ENCODE measurements at places on chromosomes 6 and 20.

DNA sequence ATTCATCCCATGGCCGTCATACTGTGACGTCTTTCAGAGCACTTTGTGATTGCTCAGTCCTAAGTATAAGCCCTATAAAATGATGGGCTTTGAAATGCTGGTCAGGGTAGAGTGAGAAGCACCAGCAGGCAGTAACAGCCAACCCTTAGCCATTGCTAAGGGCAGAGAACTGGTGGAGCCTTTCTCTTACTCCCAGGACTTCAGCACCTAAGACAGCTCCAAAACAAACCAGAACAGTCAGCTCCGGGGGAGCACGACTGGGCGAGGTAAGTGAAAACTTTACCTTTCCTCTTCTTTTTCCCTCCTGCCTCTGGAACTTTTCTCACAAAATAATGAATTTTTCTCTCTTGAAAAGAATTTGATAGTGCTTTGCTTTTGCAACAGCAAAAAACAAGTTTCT, at the start of gene VIP:
Gene VIP (plus strand): TSS at position 104 of the 400 bp plus-strand sequence. CDS start 1,381 bp downstream, outside the sequence.
- DNase-seq: no peak

GRCh38 chr6:106783640-106784566, 154.5 kb downstream of the QRSL1 start:
- DNase-seq: no peak

DNA sequence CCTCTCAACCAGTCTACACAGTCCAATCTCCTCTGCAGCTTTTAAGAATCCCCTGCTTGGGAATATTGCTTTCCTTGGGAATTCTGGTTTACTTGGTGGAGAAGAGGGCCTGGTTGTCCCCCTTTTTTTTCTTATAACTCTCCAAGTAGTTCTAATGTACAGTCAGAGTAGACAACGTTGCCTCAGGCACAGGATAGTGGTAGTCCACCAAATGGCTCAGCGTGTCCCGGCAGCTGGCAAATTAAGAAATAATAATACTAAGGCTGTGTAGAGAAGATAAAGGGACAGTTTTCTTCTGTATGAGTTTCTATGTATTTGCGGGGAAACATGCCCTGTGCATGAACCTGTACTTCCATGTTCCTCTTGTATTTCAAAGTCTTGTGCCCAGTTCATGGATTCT, 145.7 kb upstream of the RREB1 start:
- DNase-seq: no peak

- DNase-seq: no peak
Observed at GRCh38 chr6:50849796-50850180, 31.1 kb downstream of the TFAP2B start.

DNA sequence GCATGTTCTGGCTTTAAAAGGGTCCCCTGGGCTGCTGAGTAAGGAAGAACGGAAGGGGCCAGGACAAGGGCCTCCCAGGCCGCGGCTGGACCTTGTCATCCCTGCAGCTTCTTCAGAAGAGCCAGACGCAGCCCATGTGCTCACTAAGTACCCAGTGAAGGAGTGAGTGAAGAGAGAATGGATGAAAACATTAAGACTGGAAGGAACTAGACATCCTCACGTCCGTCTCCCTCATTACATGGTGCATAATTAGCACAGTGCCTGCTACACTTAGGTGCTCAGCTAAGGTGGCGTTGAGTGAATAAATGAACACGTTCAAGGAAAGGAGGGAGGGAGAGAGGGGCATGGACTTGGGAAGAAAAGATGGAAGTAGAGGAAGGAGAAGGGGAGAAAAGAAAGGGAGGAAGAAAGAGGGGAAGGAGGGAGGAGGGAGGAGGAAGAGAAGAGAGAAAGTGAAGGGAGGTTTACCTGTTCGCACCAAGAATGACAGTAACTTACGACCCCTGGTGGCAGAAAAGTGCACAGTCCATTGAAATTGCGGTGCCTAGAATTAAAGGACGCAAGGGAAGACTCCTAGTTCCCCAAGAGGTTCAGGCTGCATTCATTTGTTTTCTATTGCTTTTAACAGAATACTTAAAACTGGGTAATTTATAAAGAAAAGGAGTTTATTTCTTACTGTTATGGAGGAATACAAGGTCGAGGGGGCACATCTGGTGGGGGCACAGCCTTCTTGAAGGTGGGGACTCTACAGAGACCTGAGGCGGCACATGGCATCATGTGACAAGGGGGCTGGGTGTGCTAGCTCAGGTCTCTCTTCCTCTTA, 8.0 kb downstream of the TP53RK start:
- DNase-seq: peak; percentile 25

DNA sequence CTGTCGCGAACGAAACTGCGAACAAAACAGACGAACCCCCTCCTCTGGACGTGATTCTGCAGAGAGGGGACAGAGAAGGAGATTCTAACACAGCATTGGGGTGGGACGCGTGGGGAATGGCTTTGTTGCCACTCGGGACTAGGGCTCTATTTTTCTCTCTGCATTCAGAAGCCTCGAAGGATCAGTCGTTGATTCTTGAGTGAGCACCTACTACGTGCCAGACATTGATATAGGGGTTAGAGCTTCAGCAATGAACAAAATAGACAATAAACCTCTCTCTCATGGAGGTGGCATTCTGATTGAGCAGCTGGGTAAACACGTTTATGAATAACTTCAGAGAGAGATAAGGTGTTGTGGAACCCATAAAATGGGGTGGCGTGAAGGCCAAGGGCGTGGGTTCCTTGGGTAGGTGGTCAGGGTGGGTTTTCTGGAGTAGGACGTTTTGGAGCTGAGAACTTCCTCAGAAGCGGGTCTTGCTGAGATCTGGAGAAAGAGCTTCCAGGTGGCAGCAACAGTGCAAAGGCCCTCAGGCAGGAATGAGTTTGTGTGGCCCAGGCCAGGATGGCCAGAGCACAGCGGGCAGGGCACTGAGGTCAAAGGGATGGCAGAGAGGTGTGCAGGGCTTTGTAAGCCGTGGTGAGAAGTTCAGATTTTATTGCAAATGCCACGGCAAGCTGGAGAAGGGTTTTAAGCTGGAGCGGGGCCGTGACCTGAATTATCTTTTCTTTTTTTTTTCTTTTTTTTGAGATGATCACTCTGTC, 884 bp downstream of the SLC2A10 start:
- DNase-seq: no peak

GRCh38 chr20:10927936-10928840, 254.4 kb upstream of the JAG1 start:
- no peak for DNase-seq

- no peak for DNase-seq
Observed at GRCh38 chr6:89818977-89819335, 638 bp downstream of the MDN1 start.

DNA sequence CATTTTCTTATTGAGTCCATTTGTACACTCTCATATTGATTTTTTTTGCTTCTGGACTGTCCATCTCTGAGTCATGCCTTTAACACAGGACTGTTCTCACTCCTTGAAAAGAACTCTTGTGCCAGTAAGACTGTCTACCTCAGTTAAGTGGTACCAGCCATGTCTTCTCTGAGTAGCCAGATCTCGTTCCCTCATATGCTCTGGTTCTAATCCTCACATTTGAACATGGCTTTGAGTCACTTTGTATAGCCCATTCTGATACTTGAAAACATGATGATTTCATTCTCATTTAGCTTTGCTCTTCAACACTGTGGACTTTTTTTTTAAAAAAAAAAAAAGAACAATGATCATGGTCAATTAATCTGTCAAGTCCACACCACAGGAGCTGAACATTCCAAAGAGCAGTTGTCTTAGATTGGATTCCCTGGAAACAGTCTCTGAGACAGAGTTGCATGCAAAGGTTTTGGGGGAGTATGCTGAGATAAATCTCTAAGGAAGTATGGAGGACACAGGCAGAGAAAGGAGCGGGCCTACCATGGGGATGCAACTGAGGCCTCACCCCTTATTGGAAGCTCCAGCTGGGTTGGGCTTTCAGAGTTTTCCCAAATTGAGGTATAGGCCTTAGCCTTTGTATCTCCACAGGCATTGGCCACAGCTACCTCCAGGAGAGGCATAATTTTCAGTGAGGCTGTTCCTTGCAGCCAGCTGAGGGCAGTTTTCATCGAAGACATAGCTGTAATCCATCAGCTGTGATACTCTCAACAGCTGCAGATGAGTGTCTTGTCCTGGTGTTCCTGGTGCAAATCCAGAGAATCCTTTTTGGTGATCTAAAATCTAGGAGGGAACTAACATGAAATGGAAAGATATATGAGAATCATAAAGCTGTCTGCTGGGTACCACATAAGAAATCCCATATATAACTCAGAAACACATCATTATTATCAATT, 6.0 kb upstream of the PTCHD4 start:
- no peak for DNase-seq

DNA sequence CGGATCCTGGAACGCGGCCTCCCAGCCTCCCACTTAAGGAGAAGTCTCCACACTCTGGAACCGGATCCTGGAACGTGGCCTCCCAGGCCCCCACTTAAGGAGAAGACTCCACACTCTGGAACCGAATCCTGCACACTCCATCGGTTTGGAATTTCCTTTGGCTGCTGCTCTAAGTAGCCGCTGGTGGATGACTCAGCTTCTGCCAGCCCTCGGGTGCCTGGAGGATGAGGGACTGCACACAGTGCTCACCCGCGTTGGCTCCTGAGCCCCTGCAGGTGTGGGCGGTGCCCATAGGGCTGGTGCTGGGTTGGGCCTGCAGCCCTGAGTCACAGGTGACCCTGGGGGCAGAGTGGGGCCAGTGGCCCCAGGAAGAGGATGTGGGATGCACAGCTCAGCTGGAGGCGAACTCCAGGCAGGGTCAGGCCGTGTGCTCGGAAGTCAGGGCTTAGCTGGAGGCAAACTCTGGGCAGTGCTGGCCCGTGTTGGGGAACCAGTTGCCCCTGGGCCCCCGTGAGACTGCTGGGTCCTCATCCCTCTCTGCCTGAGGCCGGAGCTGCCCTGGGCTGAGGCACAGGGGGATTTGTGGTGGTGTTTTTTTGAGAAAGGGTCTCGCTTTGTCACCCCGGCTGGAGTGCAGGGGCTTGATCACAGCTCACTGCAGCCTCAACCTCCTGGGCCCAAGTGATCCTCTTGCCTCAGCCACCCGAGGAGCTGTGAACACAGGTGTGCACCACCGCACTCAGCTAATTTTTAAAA, 13.9 kb upstream of the TNFRSF6B start:
- DNase-seq: no peak

DNA sequence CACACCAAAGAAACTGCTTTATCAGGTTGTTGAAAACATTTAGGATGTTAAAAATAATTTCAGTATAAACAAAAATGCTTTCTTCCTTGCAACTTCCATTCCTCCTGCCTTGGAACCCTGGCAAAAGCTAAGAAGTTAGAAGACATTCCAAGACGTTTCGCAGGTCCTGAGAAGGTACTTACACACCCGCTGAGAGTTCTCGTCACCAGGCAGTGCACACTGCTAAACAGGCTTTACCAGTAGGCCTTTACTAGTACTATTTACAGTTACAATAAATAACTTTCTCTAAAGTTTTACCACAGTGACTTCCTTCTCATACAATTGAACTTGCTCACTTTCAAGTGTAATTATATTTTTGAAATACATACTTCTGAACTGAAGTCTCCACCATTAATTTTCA, 81.4 kb upstream of the RPS6KA2 start:
- DNase-seq: no peak

DNA sequence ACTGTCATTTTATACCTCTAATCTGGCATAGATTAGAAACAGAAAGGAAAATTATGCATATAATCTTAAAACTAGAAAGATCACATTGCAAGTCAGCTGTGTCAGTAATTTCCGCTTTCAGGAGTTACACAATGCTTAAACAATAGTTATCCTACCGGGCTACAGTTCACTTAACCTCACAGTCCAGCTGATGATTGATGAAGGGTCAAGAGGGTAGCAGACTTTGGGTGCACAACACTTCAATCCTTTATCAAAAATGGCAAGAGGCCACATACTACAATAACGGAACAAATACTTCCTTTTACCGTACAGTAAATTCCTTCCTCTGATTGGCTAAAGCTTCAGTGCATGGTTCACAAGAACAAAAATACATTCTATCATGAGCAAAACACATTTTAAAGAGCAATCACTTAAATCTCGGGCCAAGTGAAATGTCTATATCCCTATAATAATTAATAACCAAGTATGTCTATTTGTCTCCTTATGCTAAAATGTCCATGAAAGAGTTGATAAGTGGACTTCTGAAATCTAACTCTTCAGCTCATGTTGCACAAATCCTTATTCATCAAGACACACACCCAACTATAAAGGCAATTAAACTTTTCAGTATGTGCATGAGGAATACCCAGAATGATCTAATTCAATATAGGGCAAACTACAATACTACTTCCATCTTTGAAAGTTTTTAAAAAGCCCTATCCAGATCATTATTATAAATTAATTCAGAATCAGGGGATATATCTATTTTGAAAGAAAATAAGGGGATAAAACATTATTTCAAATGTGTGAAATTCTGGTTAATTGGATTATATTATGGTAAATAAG, 76.8 kb downstream of the HIVEP2 start:
- DNase-seq: no peak

DNA sequence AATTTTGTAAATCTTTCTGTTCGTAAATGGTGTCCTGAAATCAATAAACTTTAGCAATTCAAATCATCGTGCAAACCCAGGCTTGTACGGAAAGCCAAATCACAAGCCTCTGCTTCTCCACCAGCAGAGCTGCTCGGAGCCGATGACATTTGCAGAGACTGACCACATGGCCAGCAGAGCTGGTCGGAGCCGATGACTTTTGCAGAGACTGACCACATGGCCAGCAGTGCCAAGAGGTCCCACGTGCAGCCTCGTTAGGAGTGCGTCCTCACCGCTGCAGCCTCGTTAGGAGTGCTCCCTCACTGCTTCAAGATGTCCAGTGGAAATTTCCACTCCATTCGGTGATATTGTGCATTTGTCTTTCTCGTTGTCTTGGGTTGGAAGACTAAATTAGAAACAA, 28.5 kb downstream of the SMOC2 start:
- no peak for DNase-seq

- DNase-seq: no peak
Observed at GRCh38 chr6:169897601-169898358, 146.4 kb downstream of the ERMARD start.

- peak; percentile 36 for DNase-seq
Observed at GRCh38 chr6:52063584-52064344, 23.6 kb downstream of the PKHD1 start.
